ENCODE measurements at places on chromosomes 4 and X.

GRCh38 chr4:125104616-125105015 lies 210.1 kb upstream of the FAT4 start:
- no peak for DNase-seq

GRCh38 chr4:149493492-149493891 lies 322.2 kb downstream of the IQCM start:
- DNase-seq = no peak

DNA sequence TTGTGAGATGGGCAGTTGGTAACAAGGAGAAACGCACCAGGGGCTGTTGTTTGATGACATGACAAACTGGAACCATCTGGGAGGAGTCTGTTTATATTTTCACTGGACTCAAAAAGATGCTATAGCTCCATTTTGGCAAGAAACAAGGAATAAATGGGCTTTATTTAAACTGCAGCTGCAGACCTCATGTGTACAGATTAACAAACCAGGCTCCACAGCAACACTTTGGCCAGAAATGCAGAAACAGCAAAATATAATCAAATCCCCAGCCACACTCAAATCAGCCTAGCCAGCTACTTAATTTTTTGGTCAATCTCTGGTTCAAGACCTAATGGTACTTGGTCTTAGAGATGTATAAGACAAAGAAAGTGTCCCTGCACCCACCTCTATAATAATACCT lies 52.7 kb downstream of the ASB9 start:
- DNase-seq = no peak

DNA sequence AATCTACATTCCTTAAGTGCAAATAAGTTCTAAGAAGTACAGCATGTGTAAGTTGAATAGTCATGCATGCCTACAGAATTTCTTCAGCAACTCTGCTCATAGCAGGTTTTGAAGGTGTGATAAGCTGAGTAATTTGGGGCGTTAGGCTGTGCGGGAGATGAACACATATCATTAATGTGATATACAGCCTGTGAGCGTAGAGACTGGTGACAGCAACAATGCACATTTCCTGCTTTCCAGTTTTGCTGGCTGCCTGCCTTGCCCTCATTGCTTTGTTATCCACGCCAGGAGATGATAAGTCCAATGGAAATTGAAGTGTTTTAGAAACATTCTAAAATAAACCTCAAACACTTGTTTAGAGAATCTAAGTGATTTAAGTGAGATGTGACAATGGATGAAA lies 1709.4 kb downstream of the ARAP2 start:
- DNase-seq = no peak

DNA sequence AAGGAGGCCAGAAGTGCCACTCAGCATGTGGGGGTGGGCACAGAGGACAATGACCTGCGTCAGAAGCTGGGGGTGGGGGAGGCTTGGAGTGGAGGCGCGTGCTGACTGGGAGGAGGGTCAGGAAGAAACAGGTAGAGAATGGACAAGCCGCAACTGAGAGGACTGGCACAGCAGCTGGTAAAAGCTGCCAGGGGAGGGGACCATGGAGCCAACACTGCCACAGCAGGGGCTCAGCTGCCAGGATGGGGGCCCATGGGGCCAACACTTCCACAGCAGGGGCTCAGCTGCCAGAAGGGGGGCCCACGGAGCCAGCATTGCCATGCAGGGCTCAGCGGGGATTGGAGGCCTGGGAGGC lies 19.1 kb downstream of the RNF212 start:
- DNase-seq = no peak

DNA sequence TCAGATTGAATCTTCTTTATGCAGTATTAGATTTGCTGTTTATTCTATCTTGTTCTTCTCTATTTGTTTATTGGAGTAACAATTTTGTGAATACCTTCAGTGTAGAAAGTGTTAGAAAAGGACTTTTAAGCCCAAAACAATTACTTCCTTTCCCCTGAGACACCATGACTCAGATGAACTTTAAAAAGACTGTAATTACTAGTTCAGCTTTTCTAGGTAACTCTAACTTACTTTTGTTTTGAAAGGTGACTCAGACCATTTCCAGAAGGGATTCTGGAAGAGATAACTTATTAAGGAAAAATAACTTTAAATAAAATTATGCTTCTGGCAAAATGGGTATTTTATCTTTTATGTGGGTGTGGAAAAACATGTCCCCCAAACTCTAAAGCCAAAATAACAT lies 561.5 kb upstream of the PCDH10 start:
- DNase-seq = no peak

DNA sequence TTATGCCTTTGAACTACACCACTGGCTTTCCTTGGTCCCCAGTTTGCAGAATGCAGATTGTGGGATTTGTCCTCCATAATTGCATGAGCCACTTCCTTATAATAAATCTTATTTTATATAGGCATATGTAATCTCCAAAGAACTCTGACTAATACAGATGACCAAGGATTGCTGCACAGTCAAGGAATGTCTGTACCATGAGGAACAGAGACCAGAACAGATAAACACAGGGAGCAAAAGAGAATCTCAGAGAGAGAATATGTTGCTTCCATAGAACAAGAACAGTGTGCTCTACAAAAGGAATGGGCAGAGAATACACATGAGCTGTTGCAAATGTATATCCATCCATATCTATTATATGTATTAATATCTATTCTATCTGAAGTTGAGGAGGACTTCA lies 111.1 kb downstream of the ADRA2C start:
- no peak for DNase-seq
